ENCODE measurements at places on chromosomes 3 and 15.

DNA sequence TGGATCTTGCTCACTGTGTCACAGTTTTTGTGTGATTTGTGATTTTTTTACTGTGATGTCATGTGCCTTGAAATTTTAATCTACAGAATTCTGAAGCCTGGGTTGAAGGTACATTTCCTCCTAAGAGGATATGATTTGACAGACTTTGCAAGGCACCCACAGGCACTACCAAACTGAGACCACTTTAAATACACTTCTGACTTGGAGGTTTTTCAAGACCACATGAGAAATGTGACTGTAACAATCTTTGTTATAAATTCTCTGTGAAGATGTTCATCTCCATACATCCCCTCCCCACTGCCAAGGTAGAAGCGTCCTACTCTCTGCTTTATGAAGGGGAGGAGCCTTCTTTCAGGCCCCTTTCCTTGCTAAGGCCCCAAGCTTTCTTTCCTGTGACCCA is 22.8 kb downstream of the UBXN7 start:
- DNase-seq: no peak

DNA sequence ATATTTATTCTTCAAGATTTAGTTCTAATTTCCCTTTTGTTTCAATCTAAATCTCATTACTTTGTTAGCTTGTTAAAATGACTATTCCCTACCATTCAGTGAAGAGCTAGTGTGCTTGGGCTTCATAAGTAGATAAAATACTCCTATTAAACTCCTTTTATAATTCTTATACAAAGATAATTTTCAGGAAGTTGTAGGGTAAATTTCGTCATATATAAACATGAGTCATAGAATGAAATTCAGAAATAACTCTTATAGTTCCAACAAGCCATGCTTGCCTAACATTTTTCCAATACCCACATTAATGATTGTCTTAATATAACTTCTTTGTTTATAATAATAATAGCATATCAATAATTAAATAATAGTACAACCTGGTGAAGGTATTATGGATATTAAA is 407.3 kb downstream of the NAALADL2 start:
- no peak for DNase-seq

DNA sequence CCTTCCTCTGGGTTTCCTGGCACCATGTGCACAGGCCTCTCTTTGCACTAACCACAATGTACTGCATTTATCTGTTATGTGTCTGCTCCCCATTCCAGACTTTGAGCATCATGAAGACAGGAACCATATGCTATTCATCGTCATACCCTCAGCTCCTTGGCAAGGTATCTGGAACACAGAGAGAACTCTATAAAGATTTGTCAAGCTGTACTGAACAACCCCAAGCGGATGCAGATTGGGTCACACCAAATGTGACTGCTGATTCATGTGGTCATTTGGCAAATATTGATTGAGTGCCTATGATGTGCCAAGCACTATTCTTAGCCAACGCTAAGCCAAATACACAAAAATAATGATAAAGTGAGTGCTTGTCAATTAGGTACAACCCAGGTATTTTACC is 7.5 kb upstream of the MEGF11 start:
- no peak for DNase-seq

- DNase-seq: no peak
Observed at GRCh38 chr3:193897288-193897687, 238.7 kb upstream of the HES1 start.

- no peak for DNase-seq
Observed at GRCh38 chr15:93238641-93239040, 149.6 kb upstream of the RGMA start.

DNA sequence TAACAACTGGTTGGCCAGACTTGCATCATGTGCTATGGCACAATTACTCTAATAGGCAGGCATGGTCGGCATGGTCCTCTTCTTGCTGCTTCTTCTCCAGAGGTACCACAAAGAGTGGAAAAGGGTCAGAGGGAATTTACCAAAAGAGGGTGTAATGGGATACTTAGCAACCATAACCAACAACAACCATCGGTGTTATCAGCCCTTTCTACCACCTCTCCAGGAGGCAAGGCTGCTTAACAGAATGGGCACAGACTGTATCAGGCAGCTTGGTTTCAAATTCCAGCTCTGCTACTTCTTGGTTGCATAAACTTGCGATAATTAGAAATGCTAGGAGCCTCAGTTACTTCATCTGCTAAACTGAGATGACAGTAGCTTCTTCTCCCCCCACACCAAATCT is 284.6 kb upstream of the CRBN start:
- DNase-seq: no peak

- DNase-seq: no peak
Observed at GRCh38 chr15:66284271-66284670, 9.1 kb upstream of the DIS3L start.

DNA sequence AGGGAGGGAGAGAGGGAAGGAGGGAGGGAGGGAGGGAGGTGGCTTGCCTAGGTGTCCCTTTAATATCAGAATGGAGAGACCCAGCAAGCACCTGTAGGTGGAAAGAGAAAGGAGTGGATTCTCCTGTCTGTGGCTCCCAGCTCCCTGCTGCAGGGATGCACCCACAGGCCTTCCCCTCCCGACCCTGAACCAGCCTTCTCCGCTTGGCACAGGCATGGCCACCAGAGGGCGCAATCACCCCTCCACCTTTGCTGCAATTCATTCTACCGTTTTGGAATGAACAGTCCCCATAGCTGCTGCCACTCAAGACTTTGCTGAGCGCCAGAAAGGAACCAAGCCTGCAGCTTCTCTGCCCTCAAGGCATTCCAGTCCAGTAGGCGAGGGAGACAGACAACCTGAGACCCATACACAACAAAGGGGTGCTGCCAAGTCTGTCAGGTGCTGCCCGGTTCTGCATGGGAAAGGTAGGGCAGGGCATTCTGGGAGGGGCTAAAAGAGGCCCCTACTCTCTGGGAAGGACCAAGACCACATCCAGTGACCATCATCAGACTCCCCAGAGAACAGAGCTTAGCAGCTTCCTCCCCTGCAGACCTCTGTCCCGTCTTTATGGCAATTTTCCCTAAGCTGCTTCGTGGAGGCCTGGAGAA is 4.9 kb downstream of the TLR9 start:
- DNase-seq: peak; percentile 65

- DNase-seq: no peak
Observed at GRCh38 chr3:59876533-59877062, 826.8 kb upstream of the CFAP20DC start.

DNA sequence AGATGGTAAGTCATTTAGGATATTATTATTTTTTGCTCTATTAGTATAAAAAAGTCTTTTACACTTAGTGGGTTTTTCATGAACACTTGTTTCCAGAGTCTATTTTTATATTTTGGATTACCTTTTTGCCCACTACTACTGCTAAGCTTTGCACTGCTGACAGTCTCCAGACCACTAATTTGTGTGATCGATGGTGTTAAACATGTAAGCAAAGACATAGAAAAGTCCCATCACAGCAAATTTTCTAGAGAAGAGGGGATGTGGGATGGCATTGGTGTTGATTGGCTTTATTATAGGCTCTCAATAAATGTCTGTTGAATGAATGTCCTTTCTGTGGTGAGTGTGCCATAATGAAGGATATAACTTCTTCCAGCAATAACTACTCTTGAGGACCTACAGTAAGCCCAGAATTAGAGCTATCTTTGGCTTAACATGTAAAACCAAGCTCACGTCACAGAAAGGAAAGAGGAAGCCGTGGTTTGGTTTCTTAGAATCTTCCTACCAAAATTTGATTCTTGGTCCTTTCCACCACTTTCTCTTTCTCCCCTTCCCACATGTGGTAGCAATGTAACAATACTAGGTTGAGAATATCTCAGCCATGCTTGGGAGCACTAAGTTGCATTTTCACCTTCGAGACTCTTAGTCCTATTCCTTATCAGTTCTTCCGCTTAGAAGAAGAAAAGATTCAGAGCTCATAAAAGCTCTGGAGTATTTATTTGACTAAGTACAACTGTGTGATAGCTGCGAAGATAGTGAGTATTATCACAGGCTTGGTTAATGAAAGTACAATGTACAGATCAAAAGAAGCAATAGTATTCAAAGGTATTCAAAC is 90.6 kb upstream of the UMPS start:
- DNase-seq: no peak

DNA sequence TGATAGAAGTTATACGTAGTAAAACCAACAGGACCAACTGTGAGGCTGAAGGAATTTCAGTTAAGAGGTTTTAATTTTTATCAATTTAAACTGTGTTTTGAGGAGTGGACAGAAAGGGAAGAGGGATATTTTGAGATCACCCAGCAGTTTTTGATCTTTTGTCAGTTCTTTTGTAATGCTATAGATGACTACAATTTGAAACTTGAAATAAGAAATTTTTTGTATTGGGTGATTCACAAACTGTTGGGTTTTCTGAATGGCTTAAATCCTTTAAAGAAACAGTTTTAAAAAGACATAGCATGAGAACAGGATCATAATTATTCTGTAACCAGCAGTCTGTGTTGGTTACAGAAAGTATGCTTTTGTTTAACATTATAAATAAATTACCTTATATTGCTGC is 67.4 kb downstream of the TCF12 start:
- DNase-seq: no peak

- DNase-seq: no peak
Observed at GRCh38 chr3:21500834-21501233, 250.2 kb downstream of the ZNF385D start.

- no peak for DNase-seq
Observed at GRCh38 chr3:126522363-126522788, 1.6 kb upstream of the CHST13 start.

- DNase-seq: no peak
Observed at GRCh38 chr15:100905850-100906249, 13.3 kb upstream of the LRRK1 start.

DNA sequence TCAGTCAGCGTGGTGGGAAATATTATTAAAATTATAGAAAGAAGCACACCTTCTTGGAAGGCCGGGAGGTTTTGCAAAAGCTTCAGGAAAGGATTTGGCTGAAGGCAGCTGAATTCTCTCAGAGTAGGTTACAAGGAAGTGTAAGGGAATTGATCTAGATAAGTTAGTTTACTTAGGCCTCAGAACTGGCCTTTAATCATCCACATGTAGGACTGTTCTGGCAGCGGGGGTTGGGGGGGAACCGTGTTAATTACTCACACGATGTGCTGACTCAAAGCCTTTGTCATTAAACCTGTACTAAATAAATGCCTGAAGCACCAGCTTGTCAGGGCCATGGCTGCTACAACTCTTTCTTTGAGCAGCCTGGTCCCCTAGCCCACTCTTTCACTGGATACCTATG is 12.8 kb downstream of the ASB14 start:
- no peak for DNase-seq

- no peak for DNase-seq
Observed at GRCh38 chr3:43620831-43621655, 768 bp downstream of the ANO10 start.

- no peak for DNase-seq
Observed at GRCh38 chr3:18618723-18619122, 193.6 kb upstream of the SATB1 start.

DNA sequence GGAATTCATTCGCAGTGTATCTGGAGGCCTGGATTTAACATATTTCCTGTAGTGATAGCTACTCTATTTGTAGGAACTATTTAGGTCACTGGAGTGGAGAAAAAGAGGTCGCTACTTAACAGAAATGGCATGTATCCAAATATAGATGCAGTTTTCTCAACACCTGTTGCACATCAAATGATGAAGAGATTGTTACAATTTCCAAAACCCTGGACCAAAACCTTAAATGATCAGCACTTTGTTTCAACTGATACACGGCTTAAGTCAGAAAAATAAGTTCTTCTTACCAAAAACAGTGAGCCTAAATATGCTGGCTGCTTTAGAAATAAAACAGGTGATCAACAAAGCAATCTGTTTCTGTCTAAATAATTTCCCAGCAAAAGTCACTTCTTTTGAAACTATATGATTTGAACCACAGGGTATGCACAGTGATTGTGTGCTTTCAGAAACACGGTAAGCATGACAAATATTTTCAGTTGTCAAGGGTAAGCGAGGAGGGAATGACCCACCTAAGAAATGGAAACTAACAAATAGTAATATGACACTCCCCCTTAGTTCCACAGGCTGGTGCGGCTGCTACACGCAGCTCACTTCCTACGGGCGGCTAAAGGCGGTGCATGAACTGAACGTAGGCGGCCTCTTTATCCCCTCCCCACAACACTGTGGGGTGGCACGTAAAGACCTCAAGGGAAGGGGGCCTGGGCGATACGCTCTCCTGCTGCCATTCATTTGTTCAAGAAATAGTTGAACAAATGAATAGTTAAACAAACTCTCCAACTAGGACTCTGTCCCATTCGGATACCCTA is 1.1 kb downstream of the EHD4 start:
- peak; percentile 66 for DNase-seq

GRCh38 chr15:68424754-68425390 is 7.1 kb downstream of the ITGA11 start:
- no peak for DNase-seq

DNA sequence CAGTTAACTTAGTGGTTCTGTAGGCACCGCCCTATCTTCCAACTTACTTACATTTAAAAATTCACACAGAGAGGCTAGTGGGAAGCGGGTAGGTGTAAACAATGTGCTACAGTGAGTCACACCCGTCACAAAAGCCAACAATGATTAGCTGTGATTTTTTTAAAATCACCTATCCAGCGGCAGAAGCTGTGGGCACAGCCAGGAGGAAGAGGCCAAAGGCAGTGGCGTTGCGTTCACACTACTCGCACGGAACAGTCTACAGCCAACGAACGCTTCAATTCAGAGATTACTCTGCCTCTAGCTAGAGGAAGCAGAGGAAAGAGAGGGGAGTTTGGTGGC is 2.5 kb upstream of the NLGN1 start:
- no peak for DNase-seq

GRCh38 chr3:99945328-99945995 is 127.8 kb downstream of the CMSS1 start:
- no peak for DNase-seq

- no peak for DNase-seq
Observed at GRCh38 chr3:140244893-140245292, 309.9 kb downstream of the CLSTN2 start.
